ENCODE measurements at places on chromosomes 6 and 20. TPM values are rescaled to one million over a fixed set of nuclear protein-coding genes. Genes with fewer than 3 reads are reported as not detected.

GRCh38 chr6:168179133-168179532, 100.1 kb upstream of the FRMD1 start:
- DNase-seq = no peak

- DNase-seq = no peak
These were observed 501.1 kb upstream of the JAG1 start for GRCh38 chr20:11174861-11175260.

DNA sequence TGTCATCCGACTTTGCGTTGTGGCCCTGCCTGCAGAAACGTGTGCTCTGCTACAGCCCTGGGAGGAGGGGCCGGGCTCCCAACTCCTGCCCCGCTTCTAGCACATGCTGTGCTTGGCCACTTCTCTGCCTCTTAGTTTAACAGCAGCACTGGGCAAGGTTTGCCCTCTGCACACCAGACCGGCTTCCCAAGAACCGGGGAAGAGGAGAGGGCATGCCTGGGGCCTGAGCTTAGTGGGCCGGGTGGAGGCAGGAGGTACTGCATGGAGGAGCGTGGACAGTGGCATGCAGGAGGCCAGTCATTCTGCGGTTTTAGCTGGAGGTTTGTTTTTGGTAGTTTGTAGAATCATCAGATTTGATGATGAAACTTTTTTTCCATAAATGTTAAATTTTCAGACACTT, 45.5 kb downstream of the CEP43 start:
- DNase-seq = no peak

SIRPG gene
- total RNA-seq = not detected

DNA sequence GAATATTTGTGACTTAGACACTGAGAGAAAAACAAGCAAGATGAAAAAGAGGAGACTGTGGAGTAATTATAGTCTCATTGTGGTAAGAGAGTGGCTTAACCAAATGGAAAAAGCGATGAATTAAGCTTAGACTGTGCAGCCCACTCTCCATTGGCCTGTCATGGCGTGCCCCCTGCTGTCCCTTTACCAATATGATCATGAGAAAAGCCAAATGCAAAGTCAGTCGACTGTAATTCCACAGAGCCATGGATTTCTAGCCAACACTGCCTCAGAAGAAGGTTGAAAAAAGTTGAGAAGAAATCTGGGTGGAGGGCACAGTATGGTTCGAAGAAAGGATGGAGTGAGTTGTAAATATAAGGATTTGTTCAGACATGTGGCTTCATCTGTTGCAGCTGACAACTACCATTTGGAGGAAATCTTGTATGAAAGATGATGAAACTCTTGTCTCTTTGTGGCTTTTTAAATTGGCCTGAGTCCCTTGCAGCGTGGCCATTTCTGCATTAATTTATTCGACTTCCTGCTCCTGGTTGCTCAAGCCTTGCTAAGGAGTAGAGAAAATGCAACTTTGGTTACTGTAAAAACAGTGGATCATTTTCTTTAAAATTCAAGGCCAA, 251.4 kb downstream of the DOK5 start:
- no peak for DNase-seq

GRCh38 chr6:16228709-16229665, 9.4 kb upstream of the GMPR start:
- DNase-seq = no peak

DNA sequence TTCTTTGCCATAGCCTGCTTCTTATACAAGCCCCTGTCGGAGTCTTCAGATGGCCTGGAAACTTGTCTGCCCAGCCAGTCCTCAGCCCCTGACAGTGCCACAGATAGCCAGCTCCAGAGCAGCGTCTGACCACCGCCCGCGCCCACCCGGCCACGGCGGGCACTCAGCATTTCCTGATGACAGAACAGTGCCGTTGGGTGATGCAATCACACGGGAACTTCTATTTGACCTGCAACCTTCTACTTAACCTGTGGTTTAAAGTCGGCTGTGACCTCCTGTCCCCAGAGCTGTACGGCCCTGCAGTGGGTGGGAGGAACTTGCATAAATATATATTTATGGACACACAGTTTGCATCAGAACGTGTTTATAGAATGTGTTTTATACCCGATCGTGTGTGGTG, 29.5 kb downstream of the SLCO4A1 start:
- no peak for DNase-seq

B3GAT2 gene
- total RNA-seq = 8.1 TPM

GRCh38 chr6:84177241-84177640, 50.2 kb downstream of the CEP162 start:
- DNase-seq = no peak

DNA sequence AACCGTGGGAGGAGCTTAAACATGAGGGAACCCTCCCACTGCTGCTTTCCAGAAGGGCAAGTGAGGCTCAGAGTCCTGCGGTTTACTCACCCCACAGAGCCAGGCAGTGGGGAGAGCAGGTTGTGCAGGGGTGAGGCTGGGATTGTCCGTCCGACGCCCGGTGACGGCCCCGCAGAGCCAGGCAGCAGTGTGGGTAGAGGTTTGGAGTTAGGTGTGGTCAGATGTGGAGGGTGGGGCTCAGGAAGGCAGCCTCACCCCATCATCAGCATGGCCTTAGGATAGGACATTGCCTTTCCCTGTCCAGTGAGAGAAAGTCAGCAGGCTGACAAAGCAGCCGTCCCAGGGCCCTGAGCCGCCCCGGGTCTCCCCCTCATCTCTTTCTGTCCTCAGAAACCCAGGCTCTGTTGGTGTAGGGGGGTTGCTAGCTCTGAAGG, 234.6 kb downstream of the DLL1 start:
- DNase-seq = peak; percentile 13

DNA sequence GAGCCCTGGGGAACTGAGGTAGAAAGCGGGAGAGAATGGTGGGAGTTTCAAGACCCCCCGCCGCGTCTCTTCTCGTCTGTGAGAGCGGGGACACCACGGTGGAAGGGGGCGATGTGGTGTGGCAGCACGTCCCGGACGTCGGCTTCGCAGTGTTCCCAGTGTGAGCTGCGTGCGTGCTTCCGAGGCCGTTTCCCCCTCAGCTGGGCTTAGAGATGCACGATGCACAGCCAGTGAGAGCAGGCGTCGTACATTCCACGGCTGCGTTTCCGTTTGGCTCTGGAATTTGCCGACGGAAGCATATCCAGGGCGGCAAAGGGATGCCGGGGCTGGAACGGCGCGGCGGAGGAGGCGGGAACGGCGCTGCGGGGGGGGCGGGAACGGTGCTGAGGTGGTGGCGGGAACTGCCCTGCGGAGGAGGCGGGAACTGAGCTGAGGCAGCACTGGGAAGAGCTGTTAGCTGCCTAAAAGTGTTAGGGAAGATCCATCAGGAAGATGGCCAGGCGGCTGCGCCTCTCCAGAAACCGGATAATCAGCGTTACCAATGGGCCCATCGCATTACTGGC, 37.7 kb downstream of the KIF25 start:
- DNase-seq = no peak

- DNase-seq = no peak
These were observed 6.6 kb upstream of the SERPINB9 start for GRCh38 chr6:2909718-2910117.

DNA sequence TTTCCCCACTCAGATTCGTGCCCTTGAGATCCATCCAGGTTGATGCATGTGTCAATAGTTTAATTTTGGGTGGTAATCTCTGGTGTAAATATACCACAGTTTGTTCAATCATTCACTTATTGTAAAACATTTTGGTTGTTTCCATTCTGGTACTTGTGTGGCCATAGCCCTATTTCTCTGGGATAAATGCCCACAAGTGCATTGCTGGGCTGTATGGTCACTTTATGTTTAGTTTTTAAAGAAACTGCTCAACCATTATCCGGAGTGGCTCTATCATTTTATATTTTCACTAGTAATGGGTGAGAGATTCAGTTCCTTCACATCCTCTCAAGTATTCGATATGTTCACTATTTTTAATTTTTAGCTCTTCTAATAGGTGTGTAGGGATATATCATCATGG, 60.7 kb upstream of the RNF24 start:
- DNase-seq = no peak

- no peak for DNase-seq
These were observed 12.4 kb downstream of the LHFPL5 start for GRCh38 chr6:35817515-35817914.

DNA sequence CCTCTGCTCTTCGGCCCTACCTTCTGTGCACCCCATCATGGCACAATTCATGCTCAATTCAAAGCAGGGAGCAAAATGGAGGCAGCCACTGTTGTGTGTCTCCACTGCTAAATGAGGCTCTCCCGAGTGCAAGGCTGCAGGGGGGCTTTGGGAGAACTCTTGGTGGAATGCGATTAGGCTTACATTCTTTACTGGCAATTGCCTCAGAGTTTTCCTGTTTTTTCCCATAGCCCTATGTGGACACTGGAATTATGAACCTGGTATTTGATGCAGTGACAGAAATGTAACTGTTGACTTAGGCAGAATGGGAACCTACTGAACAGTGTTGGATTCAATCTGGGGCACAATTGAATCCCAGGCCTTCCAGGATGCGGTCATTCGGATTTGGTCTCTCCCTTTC, 187.9 kb upstream of the GMDS start:
- no peak for DNase-seq

GRCh38 chr6:20162515-20162914, 49.8 kb downstream of the MBOAT1 start:
- no peak for DNase-seq

- no peak for DNase-seq
These were observed 39.4 kb upstream of the HIVEP2 start for GRCh38 chr6:142984386-142984785.

C20orf173 gene
- total RNA-seq = not detected

DNA sequence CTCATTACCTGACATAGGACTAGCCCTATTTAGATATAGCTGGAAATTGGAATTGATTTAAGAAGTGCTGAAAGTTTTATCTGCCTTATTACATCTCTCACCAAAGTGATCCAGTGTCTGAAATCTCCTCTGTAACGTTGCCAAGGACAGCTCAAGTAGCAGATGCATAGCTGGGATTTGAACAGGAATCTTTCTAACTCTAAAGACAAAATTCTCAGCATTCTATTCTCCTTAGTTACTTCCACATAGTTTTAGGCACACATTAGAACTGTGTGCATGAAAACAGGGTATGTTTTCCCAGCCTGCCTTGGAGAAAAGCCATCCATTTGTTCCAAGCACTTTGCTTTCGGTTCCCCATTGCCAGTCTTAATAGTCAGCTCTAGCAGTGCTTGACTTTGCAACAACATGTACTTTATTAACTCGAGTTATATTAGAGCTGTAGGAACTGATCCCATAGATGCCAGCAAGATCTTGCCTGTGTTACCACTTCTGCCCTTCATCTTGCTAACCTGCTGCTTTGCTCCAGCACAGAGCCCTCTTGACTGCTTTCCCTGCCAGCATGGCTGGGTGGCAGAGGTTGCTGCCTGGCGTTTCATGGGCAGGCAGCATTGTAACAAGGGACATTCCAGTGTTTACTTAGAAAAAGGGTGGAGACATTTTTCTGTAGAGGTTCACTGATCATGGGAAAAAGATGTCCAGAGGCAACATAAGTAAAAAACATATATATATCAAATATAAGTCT, 56.1 kb upstream of the STMND1 start:
- DNase-seq = no peak

- no peak for DNase-seq
These were observed 211.8 kb downstream of the CDKAL1 start for GRCh38 chr6:20746024-20746423.

GRCh38 chr20:7980332-7981046, 39.1 kb downstream of the TMX4 start:
- DNase-seq = no peak

All from glutamatergic neuron (in vitro differentiated cells).